ENCODE measurements at places on chromosomes 13 and 19. TPM values are rescaled to one million over a fixed set of nuclear protein-coding genes. Genes with fewer than 3 reads are reported as not detected.

The C1QTNF9 gene
- total RNA-seq: not detected

The B3GNT8 gene
- not detected for total RNA-seq

The LACC1 gene
- total RNA-seq: 3.8 TPM

The NLRP7 gene
- total RNA-seq: not detected

The CD70 gene
- 20.5 TPM for total RNA-seq

The IL4I1 gene
- total RNA-seq: 0.53 TPM

The NLRP11 gene
- total RNA-seq: not detected

The SIGLEC14 gene
- total RNA-seq: 0.08 TPM

The PLIN4 gene
- 0.05 TPM for total RNA-seq

The BEST2 gene
- total RNA-seq: 4.3 TPM

The CDX2 gene
- total RNA-seq: 0.64 TPM

The ZNF320 gene
- not detected for total RNA-seq

The HSH2D gene
- total RNA-seq: 0.10 TPM

The ACP7 gene
- total RNA-seq: 0.03 TPM

The OBI1 gene
- 8.9 TPM for total RNA-seq

The WDR87 gene
- not detected for total RNA-seq

The NLRP4 gene
- total RNA-seq: not detected

The ZNF285 gene
- total RNA-seq: 2.1 TPM

The SHISA2 gene
- 0.05 TPM for total RNA-seq
